ENCODE measurements at places on chromosomes 5 and 9. TPM values are rescaled to one million over a fixed set of nuclear protein-coding genes. Genes with fewer than 3 reads are reported as not detected.

The CCL27 gene
- 0.17 TPM for total RNA-seq

The CDC26 gene
- 16.0 TPM for total RNA-seq

The CD180 gene
- total RNA-seq, result not detected

The LSM11 gene
- total RNA-seq, result 6.1 TPM

The SPINK7 gene
- not detected for total RNA-seq

The TLN1 gene
- 616 TPM for total RNA-seq

The SH3TC2 gene
- total RNA-seq, result 2.4 TPM

The ELAVL2 gene
- total RNA-seq, result not detected

The SLC36A3 gene
- total RNA-seq, result not detected

The ERP44 gene
- total RNA-seq, result 21.2 TPM

The CKMT2 gene
- total RNA-seq, result 15.1 TPM

The SPATA31E1 gene
- not detected for total RNA-seq

The GARIN3 gene
- not detected for total RNA-seq

The PDE6A gene
- not detected for total RNA-seq

The CMYA5 gene
- total RNA-seq, result 0.52 TPM

The ADAMTS6 gene
- 90.7 TPM for total RNA-seq

The SOHLH1 gene
- not detected for total RNA-seq

The SLC25A2 gene
- total RNA-seq, result 0.26 TPM

The NMUR2 gene
- total RNA-seq, result not detected

The INSYN2B gene
- total RNA-seq, result 2.1 TPM
